ENCODE measurements at places on chromosomes 12 and 14. TPM values are rescaled to one million over a fixed set of nuclear protein-coding genes. Genes with fewer than 3 reads are reported as not detected.

SVOP gene
- total RNA-seq, result not detected

DNA sequence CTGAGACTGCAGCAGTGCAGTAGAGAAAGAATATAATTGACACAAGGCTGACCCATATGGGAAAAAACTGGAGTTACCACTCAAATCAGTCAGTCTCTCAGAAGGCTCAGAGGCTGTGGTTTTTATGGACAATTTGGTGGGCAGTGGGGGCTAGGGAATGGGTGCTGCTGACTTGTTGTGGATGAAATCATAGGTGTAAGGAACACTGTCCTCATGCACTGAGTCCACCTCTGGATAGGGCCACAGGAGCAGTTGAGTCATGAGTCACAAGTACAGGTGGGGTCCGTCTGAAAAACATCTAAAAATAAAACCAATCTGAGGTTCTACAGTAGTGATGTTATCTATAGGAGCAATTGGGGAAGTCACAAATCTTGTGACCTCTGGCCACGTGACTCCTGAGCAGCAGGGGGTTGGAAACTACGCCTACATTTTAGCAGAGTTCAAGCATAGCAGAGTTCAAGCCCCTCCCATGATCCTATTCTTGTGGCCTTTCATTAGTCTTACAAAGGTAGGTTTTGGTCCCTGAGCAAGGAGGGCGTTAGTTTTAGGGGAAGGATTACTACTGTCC lies 18.1 kb upstream of the SGPP1 start:
- H3K27me3 ChIP-seq, result peaks cover 40% of the 10 kb centered on the region
- H3K27ac ChIP-seq, result no peak overlapping the region
- no peak overlapping the region for H3K4me3 ChIP-seq

DNA sequence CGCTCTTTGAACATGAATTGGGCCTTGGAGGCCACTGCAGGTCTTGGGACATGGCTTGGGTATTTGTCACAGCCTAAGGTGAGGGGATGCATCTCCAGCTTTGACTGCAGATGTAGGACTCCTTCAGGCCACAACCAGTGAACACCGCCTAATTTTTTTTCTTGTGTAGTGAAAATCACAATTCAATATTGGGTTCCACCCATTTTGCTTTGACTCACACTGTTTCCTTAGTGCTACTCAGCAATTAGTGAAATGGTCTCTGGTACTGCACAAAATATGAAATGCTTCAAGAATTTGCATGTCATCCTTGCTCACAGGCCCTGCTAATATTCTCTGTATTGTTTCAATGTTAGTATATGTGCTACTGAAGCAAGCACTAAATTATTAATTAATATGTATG lies 12.5 kb downstream of the TMEM253 start:
- no peak overlapping the region for H3K4me3 ChIP-seq
- H3K4me1 ChIP-seq, result no peaks in the 10 kb centered on the region
- DNase-seq, result no peak
- peaks cover 18% of the 10 kb centered on the region for H3K27me3 ChIP-seq
- H3K36me3 ChIP-seq, result no peaks in the 10 kb centered on the region

- no peak within 1 kb of the TSS for H3K27ac ChIP-seq
- no peak within 1 kb of the TSS for H3K4me3 ChIP-seq
- peaks cover 22% of the 10 kb centered on the region for H3K36me3 ChIP-seq
- peaks cover 32% of the 10 kb centered on the region for H3K4me1 ChIP-seq
Measured at GRCh38 chr12:52079576-52080402, at the start of gene SMIM41. TSS of gene SMIM41 (plus strand) at chr12:52079704. CDS start at chr12:52079780, 76 bp downstream.

GRCh38 chr12:132596016-132596415 lies 14.4 kb downstream of the LRCOL1 start:
- H3K4me1 ChIP-seq, result peaks cover 27% of the 10 kb centered on the region
- peak overlapping the region; percentile 35 for H3K4me3 ChIP-seq
- H3K36me3 ChIP-seq, result no peaks in the 10 kb centered on the region
- DNase-seq, result no peak
- H3K27ac ChIP-seq, result peak overlapping the region; percentile 60

Data from osteocyte (in vitro differentiated cells).